ENCODE measurements at places on chromosomes 1 and 21.

DNA sequence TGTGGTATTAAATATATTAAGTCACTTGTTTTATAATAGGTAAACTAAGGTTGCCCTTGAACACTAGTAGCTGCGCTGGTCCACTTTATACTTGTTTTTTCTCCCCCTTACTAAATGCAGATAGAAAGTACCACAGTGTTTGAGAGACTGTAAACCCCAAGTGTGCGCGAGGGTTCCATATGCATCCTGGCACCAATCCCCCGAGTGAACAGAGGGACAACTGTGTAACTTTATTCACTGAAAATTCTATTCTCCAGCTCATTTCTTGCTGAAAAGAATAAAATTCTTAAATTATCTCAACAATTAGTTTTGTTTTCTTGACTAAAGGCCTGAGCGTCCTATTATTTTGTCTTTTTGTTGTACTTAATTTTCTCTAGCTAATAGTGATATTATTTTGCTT is 1.9 kb downstream of the RSRP1 start:
- no peak for DNase-seq

- DNase-seq = no peak
Observed at GRCh38 chr1:152924191-152924590, 15.8 kb downstream of the IVL start.

DNA sequence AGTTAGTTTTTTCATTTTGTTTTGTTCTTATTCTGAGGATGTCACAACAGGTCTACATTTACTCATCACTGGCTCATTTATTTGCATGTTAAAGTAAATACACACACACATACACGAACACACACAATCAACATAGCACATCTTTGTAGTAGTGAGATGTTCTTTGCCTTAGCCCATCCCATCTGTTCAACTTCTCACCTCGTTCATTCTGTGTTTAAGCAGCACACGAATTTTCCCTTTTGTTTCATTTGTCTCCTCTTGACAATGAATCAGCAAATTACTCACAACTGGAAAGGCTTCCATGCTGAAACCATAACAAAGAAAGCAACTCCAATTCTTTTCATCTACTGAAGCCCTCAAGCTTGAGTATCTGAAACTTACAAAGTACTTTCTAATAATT is 133.3 kb upstream of the CHRM3 start:
- DNase-seq = no peak

- no peak for DNase-seq
Observed at GRCh38 chr1:85571181-85571759, 9.3 kb upstream of the CCN1 start.

DNA sequence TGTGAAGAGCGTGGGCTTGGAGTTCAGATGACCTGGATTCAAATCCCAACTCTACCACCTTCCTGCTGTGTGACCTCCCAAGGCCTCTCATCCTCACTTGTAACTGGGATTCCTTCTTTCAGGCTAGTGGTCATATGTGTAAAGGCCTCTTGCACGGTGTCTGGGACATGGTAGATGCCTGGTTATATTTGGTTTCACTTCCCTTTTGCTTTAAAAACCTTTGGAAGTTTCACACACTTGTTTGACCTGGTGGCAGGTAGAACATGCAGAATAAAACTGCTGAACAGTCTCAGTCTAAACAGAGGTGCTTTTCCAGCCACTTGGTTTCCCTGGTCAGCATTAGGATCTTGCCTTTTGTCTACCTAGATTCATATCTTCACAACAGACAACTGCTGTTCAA is 37.0 kb upstream of the RCAN3 start:
- DNase-seq = no peak

DNA sequence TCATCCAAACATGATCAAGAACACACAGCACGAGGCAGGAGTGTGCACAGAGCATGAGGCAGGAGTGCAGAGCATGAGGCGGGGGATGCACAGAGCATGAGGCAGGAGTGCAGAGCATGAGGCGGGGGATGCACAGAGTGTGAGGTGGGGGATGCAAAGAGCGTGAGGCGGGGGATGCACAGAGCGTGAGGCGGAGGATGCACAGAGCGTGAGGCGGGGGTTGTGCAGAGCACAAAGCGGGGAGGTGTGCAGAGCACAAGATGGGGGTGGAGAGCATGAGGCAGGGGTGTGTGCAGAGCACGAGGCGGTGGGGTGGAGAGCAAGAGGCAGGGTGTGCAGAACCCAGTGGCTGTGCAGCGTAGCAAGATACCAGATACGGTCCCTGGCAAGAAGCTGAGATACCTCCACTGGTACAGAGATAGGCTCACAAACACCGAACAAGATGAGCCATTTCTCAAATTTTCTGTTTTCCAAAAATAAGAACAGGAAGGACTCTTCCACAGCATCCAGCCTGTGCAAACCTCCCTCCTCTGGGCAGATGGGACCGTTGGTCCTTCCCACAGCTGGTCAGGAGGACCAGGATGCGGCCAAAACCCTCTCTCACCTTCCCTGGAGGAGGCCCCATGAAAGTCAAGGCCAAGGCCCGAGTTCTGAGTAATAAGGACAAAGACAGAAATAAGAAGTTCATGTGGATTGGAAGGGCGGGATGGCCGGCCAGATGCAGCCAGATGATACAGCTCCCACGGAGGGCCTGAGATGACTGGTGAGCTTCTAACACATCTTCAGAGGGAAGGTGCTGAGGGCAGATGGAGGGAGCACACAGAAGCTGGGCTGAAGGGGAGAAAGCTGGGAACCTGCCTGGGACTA is 12.0 kb downstream of the SPATC1L start:
- no peak for DNase-seq

DNA sequence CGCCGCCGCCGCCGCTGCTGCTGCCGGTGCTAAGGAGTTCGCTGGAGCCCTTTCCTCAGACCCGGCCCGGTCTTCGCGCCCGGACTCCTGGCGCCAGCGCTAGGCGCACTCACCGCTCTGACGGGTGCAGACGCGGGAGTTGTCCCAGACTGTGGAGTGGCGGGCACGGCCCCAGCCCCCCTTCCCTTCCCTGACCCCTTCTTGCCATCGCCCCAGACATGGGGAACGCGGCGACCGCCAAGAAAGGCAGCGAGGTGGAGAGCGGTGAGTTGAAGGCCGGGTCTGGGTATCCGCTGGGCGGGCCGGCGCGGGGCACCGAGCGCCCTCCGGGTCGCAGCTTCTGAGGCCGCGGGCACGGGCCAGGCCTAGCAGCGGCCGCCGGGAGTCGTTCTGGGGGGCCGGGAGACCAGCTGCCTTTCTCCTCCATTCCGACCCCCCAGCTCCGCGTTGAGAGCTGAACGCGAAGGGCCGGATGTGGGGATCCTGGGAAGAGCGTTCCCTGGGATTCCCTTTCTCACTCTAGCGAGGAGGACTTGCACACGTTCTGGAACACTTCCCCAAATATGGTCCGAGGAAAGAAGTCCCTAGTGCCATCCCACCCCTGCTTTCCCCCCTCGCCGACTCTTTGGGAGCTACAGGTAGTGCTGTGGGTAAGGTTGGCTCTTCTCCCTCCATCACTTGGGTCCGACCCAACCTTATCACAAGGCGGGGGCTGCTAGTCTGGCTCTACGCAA is 65.8 kb upstream of the PRKACB start:
- no peak for DNase-seq

Data from smooth muscle cell of the brain vasculature (primary cell).